ENCODE measurements at places on chromosomes 11 and 22.

DNA sequence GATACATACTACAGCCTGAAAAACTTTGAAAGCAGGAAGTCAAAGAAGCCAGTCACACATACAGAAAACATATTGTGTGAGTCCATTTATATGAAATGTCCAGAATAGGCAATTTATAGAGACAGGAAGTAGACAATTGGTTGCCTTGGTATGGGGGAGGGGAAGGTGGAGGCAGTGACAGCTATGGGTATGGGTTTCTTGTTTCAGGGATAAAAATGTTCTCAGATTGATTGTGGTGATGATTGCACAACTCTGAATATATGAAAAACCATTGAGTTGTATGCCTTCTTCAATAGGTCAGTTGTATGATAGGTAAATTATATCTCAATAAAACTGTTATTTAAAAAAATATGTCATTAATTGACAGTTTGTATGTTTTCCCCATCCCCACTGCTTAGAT lies 137.6 kb downstream of the SNX19 start:
- no peak for DNase-seq

DNA sequence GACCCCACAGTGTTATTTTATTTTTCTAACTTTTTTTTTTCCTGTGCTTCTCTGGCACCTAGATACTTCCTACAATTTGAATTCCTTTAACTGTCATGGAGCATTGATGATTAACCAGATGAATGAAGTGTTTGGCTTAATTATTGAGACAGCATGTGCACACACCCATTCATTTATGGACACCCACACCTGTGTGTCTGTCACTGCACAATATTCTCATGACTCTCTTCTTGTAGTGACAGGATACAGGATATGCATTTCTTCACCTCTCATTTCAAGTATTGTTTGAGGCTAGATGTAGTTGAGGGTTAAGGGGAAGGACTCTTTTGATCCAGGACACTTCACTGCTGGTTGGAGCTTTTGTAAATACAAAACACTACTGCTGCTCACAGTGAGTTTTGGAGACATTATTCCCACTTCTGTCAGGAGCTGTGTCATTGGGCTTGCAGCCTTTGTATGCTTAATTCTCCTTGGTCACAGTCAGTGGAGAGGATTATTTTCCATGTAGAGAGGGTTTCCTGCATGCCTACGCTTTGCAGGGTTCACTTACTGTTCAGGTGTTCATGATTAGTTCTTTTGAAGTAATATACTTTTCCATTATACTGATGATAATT lies 33.5 kb downstream of the SPECC1L start:
- no peak for DNase-seq

DNA sequence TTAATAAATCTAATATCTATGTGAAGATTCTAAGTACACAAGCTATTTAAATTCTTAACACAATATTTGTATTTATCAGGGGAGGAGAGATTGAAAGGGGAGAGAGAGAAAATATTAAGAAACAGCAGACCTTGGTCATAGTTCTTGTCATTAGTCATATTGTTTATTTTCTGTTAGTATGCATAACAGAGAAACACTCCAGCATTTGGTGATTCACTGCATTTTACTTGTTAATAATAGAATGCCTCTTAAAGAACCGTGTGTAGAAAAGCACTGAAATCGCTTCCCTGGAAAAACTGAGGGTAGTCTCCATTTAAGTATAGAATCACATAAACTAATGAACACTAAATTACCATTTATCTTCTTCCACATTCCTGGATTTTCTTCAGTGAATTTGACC lies 122.7 kb upstream of the TRPC6 start:
- no peak for DNase-seq

- no peak for DNase-seq
Observed at GRCh38 chr22:20545681-20546521, 38.5 kb downstream of the MED15 start.

- no peak for DNase-seq
Observed at GRCh38 chr11:34063061-34063795, 11.7 kb downstream of the CAPRIN1 start.

DNA sequence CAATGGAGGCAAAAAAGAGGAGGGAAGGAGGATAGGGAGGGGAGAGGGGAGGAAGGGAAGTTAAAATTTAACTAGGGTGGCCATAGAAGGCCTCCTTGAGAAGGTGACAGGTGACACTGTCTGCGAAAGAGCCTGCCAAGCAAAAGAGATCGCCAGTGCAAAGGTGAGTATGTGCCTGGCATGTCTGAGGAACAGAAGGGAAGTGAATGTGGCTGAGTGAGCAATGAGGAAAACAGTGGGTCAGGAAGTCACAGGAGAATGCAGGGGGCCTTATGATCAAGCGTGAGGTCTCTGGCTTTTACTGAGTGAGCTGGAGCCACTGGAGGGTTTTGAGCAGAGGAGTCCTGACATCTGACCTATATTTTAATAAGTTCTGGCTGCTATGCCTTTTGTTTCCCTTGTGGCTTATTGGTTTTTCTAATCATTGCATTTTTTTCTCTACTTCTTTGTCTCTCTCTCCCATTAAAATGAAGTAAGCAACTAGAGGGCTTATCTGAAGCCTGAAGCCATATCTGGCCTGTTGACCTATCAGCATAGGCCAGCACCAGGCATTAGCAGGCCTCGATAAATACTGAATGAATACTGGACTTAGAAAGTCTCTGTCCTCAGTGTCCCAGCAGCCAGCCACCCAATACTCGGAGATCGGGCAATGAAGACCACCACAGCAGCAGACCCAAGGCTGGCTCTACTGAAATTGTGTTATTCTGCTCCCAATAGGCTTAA lies 5.6 kb downstream of the AP1B1 start:
- DNase-seq, result no peak

Data from GM18507 (cell line).